ENCODE measurements at places on chromosomes 7 and 10. TPM values are rescaled to one million over a fixed set of nuclear protein-coding genes. Genes with fewer than 3 reads are reported as not detected.

DNA sequence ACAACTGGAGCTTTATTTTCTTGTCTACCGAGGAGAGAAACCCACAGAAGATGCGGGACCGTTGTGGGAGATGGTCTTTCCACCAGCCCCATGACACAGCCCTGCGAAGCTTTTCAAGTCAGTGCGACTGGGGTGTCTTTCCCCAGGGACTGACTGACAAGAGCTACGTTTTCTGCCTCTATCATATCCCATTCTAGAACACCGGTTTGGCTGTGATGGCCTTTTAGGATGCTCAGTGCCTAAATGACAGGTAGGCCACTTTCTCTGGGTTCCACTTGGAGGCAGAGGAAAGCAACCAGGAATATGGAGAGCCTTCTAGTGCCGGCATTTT is 16.9 kb downstream of the SLC13A4 start:
- DNase-seq, result no peak

DNA sequence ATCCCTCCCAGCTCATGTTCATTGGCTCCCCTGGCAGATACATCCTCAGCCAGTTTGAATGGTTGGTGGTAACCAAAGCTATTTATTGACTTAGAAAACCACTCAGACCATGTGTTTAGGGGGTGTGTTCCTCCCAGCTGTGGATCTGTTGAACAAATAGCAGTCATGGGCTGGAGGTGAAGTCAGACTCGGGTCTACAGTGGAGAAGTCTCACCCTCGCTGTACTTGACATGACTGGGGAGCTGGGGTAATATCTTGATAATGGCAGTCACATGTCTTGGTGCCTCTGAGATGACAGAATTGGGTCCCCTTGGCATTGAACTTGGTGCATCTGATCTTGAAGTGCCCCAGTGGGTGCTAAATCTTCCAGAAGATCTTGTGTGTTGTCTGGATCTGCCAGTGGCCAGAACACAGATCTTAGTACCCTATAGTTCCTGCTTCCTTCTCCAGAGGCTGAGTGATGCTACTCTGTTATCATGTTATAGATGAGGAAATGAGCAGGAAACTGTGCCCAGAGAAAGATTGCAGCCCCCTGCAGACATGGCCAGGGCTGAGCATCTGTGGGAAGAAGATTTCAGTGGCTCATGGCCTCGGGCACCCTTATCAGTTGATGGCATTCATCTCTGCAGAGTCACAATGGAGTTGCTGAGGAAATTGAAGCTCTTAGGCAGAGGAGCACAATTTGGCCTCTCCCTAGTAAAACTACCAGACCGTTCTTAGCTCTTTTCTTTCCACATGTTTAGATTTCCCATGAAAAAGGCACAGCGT is 50.4 kb downstream of the ADRA2A start:
- peak; percentile 22 for DNase-seq

The HMX2 gene
- total RNA-seq, result not detected

- no peak for DNase-seq
Observed at GRCh38 chr10:8400151-8400550, 345.7 kb downstream of the GATA3 start.

- no peak for DNase-seq
Observed at GRCh38 chr10:129170812-129171211, 296.2 kb upstream of the MGMT start.

- no peak for DNase-seq
Observed at GRCh38 chr10:79071396-79071923, 2.7 kb downstream of the ZMIZ1 start.

- DNase-seq, result no peak
Observed at GRCh38 chr7:88132725-88133124, 87.1 kb downstream of the SRI start.

DNA sequence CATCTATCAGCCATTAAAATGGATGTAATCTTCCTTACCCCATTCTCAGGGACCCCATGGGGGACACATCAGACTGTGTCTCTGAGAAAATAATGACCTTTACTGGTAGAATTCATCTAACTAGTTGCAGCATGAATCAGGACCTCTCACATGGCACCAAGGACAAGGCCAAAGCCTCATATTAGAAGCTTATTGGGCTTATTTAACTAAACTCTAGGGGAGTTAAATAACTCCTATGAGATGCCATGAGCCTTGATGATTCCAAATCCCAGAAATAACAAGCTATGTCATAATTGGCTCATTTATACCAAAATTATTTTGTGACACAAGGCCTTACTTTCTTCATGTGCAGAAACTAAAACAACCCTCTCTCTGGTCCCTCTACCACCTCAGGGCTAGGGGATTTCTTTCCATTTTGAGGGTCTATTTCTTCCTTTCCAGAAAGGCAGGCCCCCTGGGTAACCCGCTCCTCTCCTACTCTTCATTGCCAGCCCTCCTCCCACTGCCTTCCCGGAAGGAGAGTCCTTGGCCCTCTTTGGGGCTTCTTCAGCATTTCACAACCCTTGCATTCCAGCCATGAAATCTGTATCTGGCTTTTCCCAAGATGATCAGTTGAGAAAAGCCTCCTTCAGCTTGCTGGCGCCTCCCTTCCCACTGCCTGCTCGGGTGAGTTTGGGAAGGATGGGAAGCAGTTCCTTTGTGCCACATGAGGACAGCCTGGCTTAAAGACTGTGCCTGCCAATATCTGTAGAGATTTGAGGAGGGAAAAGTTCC is 41.8 kb upstream of the TRIM8 start:
- DNase-seq, result no peak

GRCh38 chr7:1703441-1703840 is 33.4 kb downstream of the ELFN1 start:
- no peak for DNase-seq

The ELFN1 gene
- total RNA-seq, result not detected

DNA sequence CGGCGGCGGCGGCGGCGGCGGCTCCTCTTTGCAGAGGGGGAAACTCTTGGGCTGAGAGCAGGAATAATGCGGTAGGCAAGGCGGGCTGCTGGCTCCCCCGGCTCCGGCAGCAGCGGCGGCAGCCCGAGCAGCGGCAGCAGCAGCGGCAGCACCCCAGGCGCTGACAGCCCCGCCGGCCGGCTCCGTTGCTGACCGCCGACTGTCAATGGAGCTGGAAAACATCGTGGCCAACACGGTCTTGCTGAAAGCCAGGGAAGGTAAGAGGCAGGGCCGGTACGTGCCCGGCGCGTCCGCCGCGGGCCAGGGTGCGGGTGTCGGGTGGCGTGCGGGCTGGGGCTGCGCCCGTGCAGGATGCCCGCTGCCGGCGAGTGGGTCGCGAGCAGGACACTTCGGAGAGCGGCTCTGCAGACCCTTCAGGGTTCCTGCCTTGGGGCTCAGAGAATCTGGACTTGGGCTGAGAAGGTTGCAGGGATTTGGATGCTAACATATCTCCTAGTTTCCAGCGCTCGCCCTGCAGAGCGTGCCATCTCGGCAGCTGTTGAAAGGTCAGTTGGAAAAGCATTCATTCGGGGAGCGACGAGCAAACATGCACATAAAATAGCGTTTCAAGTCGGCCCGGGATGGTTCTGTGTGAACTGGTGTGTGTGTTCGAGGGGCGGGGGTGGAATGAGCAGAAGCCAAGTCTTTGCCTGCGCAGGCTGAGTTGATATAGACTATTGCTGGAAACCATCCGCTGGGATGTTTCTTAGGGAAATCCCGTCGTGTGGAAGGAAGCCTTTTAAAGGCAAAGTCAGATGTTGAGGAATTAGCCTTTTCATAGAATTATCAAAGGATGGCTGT is 562 bp downstream of the GRK5 start:
- DNase-seq, result peak; percentile 68

GRCh38 chr10:66834802-66835201 is 91.0 kb upstream of the LRRTM3 start:
- no peak for DNase-seq

The NEUROD6 gene
- total RNA-seq, result not detected

The RAMP3 gene
- not detected for total RNA-seq

DNA sequence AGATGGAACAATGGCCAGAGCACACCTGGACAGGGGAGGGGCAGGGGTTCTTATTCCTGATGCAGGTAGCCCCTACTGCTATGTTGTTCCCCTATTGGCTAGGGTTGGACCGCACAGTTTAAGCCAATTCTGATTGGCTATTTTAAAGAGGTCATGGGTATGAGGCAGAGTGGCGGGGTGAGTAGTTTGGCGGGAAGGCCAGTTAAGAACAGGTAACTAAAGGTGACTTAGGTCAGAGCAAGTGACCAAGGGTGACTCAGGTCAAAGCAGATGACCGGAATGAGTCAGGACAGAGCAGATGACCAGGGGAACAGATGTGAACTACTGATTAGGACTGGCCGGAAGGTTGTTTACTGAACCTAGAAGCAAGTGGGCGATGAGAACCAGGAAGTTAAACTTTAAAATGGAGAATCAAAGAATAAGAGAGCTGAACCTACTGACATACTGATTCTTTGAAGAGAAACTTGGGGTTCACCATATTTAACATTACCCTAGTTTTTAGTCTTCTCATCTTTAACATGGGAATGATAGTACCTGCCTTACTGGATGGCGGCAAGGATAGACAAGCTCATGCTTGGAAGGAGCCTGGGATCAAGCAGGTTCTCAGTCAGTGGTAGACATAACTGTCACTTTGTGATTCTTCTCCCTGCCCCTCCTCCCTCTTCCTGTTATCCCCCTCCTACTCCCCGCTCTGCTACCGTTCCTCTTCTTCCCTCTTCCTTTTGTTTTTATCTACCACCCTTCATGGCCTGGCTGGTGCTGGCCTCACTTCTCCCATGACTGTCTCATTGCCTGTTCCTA is 55.0 kb downstream of the CCNY start:
- DNase-seq, result no peak

The SP8 gene
- total RNA-seq, result not detected

The OPN4 gene
- not detected for total RNA-seq

The SLC26A3 gene
- total RNA-seq, result not detected

DNA sequence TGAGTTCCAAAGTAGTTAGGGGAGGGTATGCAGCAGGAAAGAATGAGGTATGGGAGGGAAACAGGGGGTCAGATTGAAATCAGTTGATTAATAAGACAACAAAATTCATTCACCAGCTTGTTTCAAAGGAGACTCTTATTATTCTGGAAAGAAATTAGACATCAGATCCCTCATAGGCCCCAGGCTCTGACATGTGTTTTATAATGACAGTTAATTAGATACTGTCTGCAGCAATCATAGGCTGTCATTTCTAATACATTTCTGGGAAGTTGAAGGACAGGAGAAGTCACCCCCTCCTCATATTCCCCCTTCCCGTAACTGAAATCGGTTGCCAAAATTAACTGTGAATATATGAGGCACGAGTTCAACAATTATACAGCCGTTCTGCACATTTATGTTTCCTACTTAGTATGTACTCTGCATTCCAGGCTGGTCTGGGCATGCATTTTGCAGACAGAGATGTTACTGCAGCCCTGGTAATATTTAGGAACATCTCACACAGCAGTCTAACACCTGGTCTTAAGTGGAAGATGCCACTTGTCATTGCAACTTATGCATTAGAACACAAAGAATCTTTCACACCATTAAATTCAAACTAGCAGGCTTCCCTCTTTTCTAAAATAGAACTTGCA is 355.2 kb upstream of the LRGUK start:
- no peak for DNase-seq

The HTR5A gene
- total RNA-seq, result not detected

GRCh38 chr7:106128836-106129235 is 16.7 kb upstream of the SYPL1 start:
- DNase-seq, result no peak

GRCh38 chr10:93412801-93413200 is 69.3 kb downstream of the MYOF start:
- DNase-seq, result no peak

DNA sequence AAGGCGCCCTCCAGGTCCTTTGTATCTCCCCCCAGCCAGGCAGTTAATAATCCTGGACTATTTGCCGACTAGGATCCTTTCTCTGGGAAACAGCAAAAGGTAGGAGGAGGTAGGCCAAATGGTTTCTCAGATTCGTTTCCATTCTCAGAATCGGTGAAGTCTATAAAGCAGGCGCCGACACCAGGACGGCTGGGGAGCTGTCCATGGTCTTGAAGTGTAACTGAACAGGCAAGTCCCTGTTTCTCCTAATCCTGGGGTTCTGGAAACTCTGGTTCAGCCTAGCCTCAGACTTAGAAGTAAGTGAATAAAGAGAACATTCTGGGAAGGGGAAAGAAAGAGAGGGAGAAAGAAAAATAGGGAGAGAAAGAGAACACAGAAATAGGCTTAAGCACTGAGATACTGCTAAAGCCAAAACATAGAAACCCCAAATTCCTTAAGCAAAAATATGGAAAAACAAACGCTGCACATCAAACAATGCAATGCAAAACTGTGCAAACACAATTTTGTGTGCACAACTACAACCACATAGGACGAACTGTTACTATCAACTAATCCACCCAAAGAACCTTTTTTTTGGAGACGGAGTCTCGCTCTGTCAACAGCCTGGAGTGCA is 11.1 kb upstream of the INA start:
- peak; percentile 65 for DNase-seq

The GIMAP6 gene
- 65.0 TPM for total RNA-seq

The CALHM3 gene
- not detected for total RNA-seq

The SLC13A1 gene
- not detected for total RNA-seq

The PNLIPRP2 gene
- total RNA-seq, result not detected

DNA sequence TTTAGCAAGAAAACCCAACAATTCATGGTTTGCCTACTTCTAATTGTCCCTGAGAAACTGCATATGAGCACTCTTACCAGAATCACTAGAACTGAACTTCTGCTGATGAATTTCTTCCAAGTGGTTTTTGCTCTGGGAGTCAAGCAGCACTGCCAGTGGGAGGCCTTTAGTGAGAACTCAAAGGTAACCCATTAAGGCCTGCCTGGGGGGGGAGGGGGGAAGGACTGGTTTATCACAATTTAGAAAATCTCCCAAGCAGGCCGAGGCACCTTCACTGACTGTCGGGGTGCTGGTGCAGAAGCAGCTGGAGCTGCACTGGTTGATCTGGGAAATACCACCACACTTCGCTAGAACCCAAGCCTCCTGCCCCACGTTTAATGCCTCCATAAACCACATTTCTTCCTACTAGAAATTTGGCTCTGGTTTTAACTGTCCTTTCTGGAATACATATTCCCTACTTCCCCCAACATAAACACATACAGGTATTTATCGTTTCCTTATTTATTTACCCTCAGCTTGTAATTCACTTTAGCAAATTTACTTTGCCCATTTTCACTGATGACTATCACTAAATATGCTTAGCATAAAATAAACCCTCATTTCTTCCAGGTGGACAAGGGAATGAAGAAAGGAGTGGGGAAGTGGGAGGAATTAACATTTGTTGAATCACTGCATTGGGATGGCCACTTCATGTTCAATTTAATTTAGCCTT is 14.2 kb downstream of the ANK3 start:
- no peak for DNase-seq

DNA sequence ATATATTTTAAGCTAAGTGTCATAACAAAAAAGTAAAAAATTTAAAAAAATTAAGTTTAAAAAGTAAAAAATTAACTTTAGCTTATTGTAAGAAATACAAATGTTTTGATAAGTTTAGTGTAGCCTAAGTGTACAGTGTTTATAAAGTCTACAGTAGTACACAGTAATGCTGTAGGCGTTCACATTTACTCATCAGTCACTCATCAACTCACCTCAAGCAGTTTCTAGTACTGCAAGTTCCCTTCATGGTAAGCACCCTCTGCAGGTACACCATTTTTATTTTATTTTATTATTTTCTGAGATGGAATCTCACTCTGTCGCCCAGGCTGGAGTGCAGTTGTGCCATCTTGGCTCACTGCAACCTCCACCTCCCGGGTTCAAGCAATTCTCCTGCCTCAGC is 316.0 kb downstream of the FGFR2 start:
- DNase-seq, result no peak

All from activated CD8-positive, alpha-beta memory T cell treated with anti-CD3 and anti-CD28 coated beads, Interleukin-2, amount 10 ng/mL, durations not matched to agents 7 days and 5 days (primary cell).